Activated naive CD4-positive, alpha-beta T cell treated with Interleukin-2 at 50 U/mL for 16 hours (primary cell): ENCODE measurements at places on chromosomes 13 and 19.

DNA sequence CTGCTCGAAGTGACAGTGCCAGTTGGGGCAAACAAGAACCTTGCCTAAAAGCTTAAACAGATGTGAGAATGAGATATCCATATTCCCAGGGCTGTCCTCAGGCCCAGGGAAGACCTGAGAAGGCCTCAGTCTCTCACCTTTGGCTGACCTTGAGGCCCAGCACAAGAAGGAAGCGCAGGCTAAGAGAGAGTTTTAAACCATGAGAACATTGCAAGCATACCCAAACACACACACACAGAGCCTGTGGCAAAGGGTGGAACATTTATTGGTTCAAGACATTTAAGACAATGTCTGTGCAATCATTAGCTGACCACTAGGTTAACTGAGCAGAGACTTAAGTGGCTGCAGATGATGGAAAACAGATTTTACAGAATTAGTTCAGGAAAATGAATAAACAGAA is 248.2 kb downstream of the NBEA start:
- DNase-seq = no peak

DNA sequence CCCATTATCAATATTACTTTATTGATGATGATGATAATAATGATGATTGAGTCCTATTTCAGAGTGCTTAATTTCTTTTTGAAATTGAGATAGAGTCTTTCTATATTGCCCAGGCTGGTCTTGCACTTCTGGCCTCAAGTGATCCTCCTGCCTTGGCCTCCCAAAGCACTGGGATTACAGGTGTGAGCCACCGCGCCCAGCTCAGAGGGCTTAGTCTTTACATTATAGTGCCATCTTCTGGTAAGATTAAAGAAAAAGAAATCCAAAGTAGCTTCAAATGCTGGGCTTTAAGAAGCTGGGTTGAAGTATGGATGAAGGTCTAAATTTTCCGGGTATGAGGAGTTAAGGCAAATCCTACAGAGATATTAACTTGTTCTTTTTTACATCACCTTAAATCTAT is 3.4 kb upstream of the ZNF333 start:
- DNase-seq = peak; percentile 33

DNA sequence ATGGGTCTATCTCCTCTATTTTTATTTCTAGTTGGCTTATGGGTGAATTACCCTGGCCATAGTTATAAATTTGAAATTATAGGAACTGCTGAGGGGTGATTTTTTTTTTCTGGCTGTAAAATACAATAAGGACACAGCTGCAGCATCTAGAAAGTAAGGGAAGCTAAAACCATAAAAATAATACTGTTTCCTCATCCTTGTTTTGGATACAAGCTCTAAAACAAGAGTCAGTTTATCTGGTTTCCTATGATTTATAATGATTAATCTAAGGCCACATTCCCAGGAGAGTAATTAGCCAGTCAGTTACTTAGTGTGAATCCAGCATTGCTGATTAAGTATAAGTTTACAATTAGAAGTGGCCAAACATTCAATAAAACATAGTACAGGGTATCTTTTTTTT is 219.1 kb upstream of the NBEA start:
- no peak for DNase-seq

DNA sequence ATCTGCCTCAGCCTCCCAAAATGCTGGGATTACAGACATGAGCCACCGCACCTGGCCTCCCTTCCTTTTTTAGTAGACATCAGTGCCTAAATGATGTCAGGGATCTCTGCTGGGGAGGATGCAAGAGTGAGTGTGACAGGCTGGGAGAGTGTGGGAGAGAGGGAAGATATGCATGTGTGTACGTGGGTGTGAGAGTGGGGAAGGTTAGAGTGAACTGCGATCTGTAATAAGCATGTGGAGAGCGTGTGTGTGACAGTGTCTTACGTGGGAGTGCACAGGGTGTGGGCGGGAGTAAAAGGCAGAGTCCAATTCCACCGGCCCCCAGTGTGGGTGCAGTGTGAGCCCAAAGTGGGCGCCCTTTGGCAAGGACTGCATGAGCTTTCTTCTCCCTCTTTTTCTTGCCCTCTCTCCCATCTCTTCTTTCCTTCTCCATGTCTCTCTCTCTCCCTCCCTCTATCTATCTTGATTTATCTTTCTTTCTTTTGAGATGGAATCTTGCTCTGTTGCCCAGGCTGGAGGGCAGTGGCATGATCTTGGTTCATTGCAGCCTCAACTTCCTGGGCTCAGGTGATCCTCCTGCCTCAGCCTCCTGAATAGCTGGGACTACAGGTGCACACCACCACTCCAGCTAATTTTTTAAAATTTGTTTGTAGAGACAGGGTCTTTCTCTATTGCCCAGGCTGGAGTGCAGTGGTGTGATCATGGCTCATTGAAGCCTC is 893 bp upstream of the NPHS1 start:
- no peak for DNase-seq

GRCh38 chr19:49468746-49469447 is 5.1 kb upstream of the FLT3LG start:
- peak; percentile 76 for DNase-seq

DNA sequence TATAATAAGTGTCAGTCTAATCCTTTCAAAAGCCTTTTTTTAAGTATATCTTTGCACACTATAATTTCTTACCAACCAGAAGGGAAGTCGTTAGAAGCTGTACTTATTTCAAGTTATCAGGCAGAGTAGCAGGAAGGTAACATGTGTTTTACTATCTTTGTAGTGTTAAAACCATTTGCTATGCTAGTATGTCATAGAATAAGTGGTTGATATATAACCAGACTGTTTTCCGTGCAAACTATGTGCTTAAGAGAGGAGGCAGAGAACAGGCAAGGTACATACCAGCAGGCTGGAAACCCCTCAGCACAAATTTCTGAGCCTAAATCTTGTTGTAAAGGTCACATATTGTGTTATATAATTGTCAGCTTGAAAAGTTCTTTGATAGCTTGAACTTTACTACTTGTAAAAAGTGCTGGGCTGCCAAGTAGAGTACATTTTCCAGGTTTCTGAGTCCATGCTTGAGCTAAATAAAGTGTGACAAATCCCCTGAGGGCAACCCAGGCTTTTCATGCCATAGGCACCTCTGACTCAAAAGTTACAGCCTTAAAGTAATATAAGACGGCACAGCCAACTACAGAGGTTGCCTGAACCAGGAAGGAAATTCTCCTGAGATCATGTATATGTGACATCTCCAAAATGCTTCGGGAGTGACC is 1297.4 kb downstream of the PCDH9 start:
- DNase-seq = no peak

DNA sequence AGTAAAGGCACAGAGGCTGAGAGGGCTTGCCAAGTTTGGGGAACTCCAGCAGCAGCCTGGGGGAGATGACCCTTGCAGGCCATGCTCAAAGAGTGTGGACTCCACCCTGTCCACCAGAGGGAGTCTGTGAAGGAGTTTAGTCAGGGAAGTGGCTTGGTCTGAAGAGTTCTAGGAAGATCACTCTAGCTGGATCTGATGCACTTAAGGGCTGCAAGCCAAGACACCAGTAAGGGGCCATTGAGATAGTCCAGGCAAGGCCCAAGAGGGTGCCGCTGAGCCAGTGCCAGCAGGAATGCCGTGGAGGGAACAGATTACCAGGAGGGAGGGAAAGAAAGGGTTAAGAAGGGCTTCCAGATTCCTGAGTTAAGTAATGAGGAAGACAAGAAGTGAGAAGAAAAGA is 68.7 kb downstream of the ZAR1L start:
- peak; percentile 31 for DNase-seq

GRCh38 chr13:110644892-110645521 is 29.7 kb downstream of the NAXD start:
- DNase-seq = peak; percentile 38

- DNase-seq = no peak
Measured at GRCh38 chr13:23509781-23510543, 60.2 kb upstream of the TNFRSF19 start.

GRCh38 chr13:30154531-30154930 is 152.8 kb downstream of the KATNAL1 start:
- DNase-seq = no peak

- no peak for DNase-seq
Measured at GRCh38 chr19:18946918-18947317, 5.9 kb upstream of the HOMER3 start.

- DNase-seq = peak; percentile 13
Measured at GRCh38 chr19:4870025-4870700, 2.7 kb upstream of the PLIN3 start.

DNA sequence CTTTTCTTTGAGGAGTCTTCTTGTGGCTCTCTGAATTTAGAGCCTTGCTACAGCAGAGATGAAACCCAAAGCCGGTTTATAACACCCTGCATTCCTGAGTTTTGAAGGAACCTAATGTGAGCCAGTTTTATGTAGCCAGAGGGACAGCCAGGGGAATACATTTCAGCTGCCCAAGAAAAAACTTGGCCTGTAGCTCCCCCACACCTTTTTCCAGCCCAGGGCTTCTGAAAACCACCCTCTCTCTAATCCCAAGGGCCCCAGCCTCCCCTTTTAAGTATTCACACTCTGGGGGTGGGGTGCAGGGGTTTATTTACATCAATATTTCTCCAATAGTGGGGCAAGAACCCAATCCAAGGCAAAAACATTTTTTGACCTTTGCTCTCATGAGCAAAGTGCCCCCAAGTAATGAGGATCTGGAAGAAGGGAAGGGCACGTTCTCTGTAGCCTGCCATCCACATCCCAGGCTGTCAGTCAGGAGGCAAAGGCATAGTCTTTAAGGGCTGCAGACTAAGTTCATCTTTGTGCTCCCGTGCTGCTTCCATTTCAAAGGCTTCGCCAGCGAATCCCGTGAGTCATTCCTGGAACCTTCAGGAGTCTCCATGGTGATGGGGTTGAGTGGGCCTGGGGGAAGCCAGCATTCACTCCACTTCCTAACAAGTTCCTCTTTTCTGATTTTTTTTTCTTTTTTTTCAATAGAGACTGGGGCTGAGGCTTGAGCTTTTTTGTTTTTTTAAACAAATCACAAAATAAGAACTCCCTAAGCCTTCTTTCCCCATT is 33.2 kb upstream of the MEDAG start:
- no peak for DNase-seq

DNA sequence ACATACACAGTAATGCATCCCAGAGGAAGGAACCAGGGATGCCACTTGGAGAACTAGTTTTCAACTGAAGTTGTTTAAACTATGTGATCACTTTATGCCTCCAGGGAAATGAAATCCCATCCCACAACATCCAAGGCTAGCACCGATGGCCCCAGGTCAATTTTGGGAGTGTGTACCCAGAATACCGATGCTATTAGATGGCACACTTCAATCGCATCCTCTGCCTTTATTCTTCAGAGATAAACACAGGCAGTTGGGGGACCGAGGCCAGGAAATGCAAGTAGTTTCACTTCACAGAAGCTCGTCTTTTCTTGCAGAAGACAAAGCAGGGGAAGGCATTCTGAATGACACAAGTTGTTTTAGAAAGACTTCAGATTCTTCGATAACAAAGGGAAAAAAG is 13.8 kb downstream of the STK24 start:
- peak; percentile 29 for DNase-seq

DNA sequence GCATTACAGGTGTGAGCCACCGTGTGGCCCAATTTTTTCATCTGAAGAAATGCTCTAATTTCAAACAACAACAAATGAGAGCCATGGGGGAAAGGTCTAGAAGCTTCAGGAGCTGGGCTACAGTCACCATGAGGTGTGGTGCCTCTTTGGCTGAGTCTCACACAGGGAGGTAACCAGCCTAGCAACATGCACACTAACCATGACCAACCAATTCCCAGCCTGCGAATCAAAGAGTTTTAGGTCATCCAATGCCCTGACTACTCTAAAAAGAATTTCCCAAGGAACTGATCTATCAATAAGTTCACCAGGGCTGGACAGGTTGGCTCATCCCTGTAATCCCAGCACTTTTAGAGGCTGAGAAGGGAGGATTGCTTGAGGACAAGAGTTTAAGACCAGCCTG is 29.9 kb downstream of the PBX4 start:
- no peak for DNase-seq

GRCh38 chr13:32968793-32969192 is 47.4 kb upstream of the KL start:
- DNase-seq = no peak

- no peak for DNase-seq
Measured at GRCh38 chr13:113360446-113360845, 3.5 kb downstream of the GRTP1 start.

GRCh38 chr13:41648314-41648935 is 191.1 kb downstream of the RGCC start:
- DNase-seq = no peak

- no peak for DNase-seq
Measured at GRCh38 chr13:51827254-51827653, 17.7 kb downstream of the TMEM272 start.

DNA sequence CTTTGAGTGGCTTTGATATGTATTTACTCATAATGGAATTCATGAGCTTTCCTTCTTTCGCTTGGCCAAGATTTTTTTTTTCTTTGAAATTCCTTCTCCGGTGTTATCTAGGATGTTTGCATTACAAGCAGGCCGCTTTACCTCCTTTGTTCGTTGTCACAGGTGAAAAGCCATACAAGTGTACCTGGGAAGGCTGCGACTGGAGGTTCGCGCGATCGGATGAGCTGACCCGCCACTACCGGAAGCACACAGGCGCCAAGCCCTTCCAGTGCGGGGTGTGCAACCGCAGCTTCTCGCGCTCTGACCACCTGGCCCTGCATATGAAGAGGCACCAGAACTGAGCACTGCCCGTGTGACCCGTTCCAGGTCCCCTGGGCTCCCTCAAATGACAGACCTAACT is 16.7 kb downstream of the KLF5 start:
- no peak for DNase-seq

DNA sequence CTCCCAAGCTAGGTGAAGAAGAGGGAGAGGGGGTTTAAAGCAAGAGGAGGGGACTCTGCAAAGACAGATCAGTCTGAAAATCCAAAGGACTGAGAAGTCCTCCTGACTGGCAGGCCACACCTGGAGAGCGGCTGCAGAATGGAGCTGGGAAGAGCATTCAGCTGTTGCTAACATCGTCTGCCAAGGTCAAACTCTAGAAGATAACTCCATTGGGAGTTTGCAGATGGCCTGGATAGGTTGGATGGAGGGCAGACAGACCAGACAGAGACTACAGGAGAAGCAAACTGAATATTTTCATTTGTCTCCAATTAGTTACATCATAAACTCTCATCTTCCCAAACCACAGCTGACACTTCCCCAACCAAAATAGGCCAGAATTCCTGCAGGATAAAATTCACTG is 19.9 kb upstream of the SHISA2 start:
- DNase-seq = no peak

GRCh38 chr13:33798023-33798422 is 19.9 kb upstream of the RFC3 start:
- DNase-seq = no peak

DNA sequence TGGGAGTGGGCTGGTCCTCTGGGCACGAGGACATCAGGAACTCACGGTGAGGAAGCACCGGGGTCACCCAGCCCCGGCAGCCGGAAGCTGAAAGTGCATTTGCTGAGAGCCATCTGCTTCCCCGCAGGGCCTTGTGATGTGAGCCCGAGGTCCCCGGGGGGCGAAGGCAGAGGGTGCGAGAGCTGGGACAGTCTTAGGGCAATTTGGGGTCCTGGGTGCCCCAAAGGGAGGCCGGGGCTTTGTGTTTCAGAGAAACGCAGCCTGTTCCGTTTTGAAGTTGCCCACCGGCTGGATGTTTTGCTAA is 4.8 kb downstream of the F2RL3 start:
- DNase-seq = no peak

GRCh38 chr19:15463861-15464371 is 428 bp downstream of the RASAL3 start:
- DNase-seq = peak; percentile 79

- no peak for DNase-seq
Measured at GRCh38 chr13:78265098-78265497, 338.3 kb downstream of the POU4F1 start.
